Fibroblast of skin of back (primary cell): ENCODE measurements at places on chromosomes 12 and 14.

GRCh38 chr14:56149995-56150394 is 31.8 kb downstream of the PELI2 start:
- no peak for DNase-seq

DNA sequence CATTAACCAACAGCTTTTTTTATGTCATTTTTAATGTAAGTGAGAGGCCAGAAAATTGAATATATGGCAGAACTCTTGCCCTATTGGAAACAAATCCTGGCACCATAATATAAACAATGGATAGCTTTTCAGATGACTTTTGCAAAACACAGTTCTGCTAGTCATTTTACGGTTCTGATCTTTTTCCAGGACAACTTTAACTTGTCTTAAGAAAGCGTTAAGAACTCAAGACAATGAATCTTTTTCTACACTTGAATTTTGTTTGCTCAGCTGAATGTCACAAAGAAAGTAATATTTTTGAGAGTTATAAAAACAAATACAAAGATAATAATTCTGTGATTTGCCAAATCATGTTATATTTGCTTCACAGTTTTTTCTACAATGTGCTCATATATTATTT is 13.2 kb downstream of the KERA start:
- DNase-seq = no peak

DNA sequence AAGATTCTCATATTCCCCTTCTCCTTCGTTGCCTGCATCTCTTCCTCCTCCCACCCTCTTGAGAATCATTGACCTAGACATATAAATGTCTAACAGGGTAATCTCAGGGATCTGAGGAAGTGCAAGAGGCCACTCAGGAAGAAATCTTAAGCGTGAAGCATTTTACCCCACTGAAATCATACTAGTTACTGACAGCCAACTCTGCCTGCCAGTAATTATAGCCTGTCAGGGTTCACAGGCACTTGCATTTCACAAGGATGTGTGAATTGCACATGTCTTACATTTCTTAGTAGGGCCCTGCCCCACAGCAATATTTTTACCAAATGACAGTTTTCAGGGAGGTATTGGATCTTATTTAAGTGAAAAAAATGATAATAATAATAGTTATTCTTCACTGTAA is 127.2 kb downstream of the SLC15A5 start:
- DNase-seq = no peak

DNA sequence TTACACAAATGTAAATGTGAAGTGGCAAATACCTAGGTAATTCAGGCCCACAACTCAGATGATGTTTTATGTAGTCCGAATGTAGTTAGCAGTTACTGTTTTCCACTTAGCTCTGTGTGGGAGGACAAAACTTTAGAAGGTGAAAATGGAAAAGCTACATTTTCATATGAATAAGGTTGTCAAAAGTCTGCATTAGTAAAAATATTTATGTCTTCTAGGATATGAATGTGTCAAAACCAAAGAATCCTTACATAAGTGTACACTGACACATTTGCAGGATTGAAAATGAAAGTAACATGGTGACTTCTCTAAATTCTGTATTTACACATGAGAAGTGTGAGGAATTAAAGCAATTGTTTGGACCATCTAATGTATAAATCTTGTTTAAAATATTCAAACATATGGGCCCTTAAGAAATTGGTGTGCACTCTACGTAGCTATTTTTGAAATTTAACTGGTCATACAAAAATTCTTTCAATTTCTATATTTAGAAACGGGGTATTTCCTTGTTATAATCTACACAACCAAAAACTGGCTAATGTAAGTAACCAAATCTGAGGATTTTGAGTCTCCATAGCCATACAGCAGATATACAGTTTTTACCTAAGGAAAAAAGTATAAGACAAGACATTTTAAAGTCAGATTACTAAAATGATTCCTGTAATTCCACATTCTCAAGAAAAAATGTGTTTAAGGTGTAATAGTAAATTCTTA is 5.4 kb downstream of the CDKN1B start:
- DNase-seq = peak; percentile 45

- DNase-seq = no peak
These were observed 84.6 kb downstream of the GARIN6 start for GRCh38 chr12:99732131-99732530.

DNA sequence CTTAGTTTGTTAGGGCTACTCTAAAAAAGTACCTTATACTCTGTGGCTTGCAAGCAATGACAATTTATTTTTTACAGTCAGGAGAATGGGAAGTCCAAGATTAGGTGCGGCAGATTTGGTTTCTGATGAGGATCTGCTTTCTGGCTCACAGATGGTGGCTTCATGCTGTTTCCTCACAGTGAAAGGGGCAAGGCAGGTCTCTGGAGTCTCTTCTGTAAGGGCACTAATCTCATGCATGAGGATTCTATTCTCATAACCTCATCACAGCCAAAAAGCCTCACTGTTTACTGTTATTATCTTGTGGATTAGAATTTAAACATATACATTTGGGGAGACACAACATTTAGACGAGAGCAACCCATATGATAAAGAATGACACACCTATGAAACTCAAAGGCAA is 1957.4 kb upstream of the SEL1L start:
- no peak for DNase-seq

DNA sequence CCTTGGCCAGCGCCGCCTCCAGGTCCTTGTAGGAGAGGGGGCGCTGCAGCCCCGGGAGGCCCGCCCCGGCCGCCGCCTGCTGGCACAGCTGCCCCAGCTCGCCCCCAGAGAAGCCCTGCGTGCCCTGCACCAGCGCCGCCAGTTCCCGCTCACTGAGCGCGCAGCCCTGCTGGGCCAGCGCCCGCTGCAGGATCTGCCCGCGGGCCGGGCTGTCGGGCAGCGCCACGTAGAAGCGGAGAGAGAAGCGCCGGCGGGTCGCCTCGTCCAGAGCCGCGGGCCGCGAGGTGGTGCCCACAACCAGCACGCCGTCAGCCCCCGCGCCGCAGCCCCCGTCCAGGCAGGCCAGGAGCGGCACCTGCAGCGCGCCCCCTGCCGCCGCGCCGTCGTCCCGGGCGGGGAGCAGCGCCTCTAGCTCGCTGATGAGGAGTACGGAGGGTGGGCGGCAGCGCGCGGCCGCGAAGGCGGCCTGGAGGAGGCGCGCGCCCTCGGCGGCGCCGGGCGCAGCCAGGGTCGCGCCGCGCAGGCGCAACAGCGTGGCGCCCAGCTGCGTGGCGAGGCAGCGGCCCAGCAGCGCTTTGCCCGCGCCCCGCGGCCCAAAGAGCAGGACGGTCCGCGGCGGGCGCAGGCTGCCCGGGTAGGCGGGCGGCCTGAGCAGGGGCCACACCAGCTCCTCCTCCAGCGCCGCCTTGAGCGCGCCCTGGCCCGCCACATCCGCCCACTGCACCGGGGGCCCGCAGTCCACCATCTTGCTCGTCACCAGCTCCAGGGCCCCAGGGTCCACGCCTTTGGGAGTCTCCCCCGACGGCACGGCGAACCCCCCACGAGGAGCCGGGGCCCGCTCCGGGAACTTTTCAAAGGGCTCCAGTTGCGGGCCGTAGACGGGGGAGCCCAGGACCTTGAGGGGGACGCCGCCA is 27.7 kb downstream of the FIGNL2 start:
- peak; percentile 42 for DNase-seq

DNA sequence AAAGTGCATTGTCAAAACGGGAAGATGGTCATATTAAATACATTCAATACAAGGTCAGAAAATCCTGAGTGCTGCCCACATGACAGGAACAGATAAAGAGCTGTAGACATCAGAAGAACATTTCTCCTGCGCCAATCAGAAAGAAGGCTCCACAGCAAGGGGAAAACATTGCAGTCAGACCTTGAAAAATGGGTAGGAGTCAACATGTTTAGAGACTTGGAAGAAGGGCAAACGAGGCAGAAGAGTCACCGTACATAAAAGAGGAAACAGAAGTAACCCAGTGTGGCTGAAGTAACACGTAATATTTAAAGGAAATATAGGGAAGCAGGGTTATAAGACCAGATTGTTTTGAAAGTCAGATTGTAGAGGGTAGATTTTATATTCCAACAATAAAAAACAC is 11.9 kb downstream of the SPPL3 start:
- DNase-seq = no peak

DNA sequence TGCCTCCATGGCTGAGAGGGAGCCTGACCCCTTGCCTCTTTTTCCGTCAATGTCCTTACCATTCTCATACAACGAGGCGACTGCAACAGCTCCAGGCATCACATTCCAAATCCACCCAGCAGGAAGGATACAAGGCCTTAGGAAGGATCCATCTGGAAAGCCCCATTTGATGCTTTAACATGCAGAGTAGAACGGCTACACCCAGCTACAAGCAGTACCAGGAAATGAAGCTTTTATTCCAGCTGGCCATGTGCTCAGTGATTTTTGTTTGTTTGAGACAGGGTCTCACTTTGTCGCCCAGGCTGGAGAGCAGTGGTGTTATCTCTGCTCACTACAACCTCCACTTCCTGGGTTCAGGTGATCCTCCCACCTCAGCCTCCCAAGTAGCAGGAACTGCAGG is 124.8 kb downstream of the TMEM132D start:
- no peak for DNase-seq

DNA sequence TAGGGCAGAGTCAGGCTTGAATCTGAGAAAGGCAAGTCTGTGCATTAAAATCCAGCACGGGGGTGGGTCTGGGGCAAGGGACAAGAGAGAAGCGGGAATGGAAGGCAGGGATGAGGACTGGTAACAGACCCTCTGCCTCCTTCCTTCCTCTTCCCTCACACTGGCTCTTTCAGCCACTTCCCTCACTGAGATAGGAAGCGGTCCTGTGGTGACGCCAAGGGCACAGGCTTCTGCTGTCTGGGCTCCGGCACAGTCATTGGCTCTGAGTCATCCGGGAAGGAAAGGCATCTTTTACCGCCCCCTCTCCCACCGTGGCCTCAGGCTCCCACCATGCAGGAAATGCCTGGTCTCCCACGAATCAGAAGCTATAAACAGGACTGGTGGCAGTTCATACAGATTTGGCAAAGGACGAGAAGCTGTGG is 70.2 kb downstream of the ETV6 start:
- DNase-seq = peak; percentile 99

DNA sequence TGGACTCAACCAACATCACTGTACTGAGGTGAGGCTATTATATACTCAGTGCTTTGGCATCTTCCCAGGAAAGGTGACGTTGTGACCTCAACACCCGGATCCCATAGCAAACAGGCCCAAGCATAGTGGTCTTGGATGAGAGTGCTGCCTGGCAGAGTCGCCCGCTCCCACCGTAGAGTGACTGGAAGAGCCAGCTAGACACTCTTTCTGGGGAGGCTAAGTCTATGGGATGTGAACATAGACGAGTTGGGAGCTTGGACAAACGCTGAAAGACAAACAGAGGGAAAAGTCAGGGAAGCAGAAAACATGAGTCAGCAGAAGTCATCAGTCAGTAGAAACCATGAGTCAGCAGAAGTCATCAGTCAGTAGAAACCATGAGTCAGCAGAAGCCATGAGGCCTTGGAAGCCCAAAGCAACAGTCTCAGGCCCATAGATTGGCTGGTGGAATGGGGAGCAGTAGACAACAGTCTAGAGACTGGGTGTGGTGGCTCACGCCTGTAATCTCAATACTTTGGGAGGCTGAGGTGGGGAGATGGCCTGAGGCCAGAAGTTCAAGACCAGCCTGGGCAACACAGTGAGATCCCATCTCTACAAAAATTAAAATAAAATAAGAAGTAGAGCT is 66.4 kb upstream of the MAP1LC3B2 start:
- DNase-seq = peak; percentile 47

DNA sequence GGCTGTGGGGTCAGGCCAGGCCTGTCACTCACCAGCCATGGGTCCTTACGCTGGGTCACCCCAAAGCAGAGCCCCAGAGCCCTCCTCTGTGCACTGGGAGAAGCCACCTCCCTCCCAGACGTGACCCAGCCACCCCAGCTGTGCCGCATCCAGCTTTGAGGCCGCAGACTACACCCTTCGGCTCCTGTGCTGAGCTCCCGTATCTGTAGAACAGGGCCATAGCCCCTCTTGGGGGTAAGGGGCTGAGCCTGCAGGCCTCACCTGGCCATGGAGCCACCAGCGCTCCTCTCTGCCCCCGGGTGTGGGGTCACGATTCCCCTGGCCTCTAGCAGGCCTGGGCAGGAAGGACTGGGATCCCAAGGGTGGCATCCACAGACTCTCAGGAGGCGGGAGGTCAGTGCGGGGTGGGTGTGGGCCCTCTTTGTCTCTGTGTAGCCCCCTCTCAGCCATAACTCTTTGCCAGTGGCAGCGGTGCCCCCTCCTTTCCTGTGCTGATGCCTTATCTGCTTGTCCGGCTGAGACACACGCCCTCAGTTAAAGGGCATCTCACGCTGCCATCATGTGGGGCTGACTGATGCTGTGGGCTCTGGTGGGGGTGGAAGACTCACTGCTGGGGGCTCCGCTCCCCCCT is 16.3 kb downstream of the ASPG start:
- DNase-seq = no peak

DNA sequence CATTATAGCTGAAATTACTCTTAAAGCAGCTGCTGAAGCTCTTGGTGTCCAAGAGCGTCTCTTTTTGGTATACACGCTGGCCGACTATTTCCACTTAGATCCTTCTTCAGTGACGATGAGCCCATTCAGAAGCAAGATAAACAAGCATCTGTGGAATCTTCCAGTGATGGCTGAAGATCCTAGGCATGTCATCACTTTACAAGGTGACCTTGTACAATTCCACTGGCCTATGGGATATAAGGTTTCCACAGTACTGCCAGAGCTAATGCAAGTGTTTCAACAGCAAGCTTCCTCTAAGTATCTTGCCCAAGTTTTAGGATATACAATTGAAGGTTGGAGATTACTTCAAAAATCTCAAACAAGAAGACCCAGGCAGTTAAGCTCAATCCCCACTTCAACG is 47.0 kb downstream of the INTS13 start:
- DNase-seq = no peak

- DNase-seq = no peak
These were observed 377.0 kb downstream of the NPAS3 start for GRCh38 chr14:33315721-33316120.

- no peak for DNase-seq
These were observed 8.0 kb upstream of the HIP1R start for GRCh38 chr12:122827258-122827657.

GRCh38 chr12:65311260-65311659 is 32.8 kb downstream of the MSRB3 start:
- DNase-seq = no peak

DNA sequence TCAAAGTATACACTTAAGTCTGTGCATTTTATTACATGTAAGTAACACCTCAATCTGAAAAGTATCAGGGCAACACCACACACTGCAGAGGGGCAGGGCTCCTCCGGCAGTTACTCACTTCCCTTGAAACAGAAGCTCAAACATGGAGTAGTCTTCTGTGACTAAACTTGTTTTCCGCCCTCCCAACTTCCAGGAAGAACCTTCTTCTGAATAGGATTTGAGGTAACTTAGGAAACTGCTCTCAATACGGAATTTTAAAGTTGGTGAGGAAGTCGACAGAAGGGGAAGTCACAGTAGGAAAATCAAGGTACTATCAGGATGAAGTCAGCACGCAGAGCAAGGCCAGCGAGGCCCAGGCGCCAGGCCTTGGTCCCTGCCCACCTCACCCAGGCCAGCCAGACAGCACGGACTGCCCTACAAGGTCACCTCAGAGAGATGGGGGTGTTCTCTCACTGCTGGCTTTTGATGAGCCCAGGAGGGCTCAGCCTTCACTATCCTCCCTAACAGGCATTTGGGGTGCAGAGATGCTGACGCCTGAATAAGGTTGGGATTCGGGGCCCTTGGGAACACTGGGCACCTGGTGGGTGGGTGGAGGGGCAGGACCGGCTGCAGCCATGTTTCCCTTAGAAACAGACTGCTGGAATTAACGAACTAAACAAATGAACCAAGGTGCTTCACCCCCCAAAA is 5.8 kb downstream of the ANKRD9 start:
- DNase-seq = no peak
